ENCODE measurements at places on chromosomes 11 and 22. TPM values are rescaled to one million over a fixed set of nuclear protein-coding genes. Genes with fewer than 3 reads are reported as not detected.

The PGM2L1 gene
- total RNA-seq = 8.1 TPM

The OR2AG2 gene
- not detected for total RNA-seq

The ADM2 gene
- 0.03 TPM for total RNA-seq

The APOA5 gene
- not detected for total RNA-seq

The SCUBE2 gene
- 0.51 TPM for total RNA-seq

- DNase-seq = no peak
Observed at GRCh38 chr11:28615542-28615941, 507.4 kb downstream of the METTL15 start.

GRCh38 chr11:1542267-1542666, 29.8 kb downstream of the DUSP8 start:
- no peak for DNase-seq

DNA sequence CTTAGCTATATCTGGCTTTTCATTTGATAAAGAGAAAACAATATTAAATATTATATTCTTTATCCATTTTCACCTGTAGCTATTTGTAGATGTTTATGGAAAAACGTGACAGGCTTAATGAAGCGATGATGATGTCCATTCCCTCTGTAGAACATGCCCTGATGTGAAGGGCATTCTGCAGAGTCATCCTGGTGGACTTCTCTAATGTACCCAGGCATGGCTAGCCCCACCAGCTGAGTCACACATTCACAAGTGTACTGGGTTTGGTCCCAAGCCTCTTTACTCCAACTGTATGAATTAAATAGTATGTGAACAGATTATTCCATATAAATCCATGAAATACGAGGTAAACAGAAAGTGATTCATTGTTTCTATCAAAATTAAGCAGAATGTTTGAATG, 139.3 kb downstream of the CADM1 start:
- DNase-seq = peak; percentile 17

GRCh38 chr22:35839841-35840301, 122.2 kb downstream of the APOL5 start:
- peak; percentile 41 for DNase-seq

Data from Daoy (cell line).